ENCODE measurements at places on chromosomes 5 and 9.

DNA sequence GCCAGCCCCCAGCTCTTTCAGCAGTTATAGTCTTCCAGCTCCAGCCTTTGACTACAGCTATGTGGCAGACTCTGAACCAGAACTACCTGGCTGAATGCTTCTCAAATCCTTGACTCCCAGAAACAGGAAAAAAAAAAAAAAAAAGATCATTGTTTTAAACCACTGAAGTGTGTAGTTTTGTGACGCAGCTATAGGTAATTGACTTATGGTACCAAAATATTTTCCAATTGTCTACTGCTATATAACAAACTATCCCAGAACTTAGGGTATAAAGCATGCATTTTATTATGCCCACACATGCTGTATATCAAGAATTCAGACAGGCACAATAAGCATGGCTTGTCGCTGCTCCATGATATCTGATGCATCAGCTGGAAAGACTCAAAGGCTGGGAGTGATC, 127.1 kb upstream of the POC5 start:
- no peak for DNase-seq

GRCh38 chr5:138489683-138490061, 24.4 kb downstream of the EGR1 start:
- DNase-seq = peak; percentile 30

DNA sequence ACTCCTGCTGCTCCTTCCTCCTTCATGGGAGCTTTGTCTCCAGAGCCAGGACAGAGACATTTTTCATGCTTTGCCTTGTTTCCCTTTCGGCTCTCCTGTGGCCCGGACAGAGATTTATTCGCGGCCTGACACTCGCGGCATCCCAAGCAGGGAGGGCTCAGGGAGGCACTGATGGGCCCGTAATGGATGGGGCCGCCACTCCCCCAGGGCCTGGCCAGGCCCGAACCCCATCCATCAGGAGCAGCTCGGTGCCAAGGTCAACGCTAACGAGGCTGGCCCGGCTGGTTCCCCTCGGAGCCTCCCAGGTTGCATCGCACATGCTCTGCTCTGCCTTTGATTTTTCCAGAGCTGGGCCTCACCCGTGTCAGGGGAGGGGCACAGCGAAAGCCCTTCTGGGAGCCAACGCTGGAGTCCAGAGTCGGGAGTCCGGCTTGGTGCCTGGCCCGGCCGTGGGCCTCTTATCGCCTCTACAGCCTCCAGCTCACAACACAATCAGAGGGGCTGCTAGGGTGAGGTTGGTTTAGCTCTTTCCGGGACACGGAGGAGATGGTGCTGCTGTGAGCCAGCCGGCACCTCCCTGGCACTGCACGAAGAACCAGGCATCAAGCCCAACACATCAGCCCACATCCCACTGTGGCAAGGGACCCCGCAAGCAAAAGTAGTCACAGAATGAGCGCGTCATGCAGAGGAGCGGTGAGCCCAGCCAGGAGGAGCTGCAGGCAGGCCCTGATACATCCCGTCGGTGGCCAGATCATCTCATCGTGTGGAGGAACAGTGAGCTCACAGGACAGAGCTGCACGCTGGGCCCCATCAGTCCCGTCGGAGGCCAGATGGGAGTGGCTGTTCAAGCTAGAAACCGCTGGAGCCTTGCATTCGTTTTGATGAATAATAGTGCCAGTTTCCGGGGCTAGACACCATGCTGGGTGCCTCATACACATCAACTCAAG, 72.2 kb upstream of the BARHL1 start:
- DNase-seq = no peak

- DNase-seq = no peak
Measured at GRCh38 chr9:121333950-121334773, 35.9 kb downstream of the STOM start.

DNA sequence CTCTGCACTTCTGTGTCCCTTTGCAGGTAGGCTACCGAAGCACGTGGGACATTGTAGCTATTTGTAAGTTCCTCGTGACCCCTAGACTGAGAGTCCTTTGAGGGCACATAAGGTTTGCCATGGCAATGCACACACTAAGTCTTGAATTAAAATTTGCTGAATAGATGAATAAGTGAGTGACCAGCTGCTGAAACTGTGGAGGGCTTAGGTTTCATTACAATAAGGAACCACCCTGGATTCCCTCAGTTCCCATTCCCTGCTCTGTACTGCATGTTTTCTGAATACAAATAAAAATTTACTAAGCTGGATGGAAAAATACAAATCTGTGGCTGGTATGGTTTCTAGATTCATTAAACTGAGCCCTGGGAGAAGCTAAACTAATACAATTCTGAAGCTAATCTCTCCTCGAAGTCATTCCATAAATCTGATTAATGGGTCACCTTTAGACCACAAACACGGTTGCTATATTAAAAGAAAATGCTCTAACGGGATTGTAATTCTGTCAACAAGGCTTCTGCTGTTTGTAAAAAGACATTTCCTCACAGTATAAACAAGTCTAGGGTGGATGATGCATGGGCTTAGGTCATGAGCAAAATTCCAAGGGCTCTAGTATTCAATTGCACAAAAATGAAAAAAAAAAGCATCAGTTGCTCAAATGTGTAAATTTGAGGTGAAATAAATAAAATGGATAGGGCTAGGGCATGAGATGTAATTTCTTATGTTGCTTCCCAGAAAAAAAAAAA, 172.3 kb downstream of the ATP10B start:
- no peak for DNase-seq

DNA sequence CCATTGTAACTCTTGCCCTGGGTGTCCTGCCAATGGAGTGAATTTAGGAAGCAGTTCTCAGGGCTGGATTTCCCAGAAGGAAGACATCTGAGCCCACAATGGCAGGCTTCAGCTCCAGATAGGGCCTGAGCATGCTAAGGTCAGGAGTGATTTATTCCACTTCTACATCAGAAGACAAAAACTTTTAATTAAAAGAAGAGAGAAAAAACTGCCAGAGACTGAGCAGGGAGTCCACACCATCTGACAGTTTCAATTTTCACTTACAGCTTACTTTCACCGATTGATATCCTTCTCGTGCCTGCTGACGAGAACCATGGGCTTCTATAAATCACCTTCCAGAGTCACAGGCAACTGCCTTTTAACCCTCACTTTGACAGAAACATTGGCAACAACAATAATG, 228.3 kb upstream of the BRINP1 start:
- no peak for DNase-seq

DNA sequence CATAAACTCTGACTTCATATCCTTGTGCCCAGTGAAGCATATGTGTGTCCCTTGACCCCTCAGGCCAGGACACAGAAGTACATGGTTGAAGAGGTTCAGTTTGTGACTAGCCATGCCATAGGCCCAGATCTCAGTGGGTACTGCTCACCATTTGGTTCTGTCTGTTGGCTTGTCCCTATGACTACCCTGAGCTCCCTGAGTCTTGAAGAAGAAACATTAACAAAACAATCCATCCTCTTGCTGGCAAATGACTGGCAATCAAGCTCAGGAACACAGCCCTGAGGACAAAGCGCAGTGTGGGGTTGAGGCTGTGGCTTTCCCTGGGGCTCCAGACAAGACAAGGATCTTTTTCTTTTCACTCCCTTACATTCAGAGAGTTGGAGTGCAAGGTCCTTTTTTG, 46.3 kb downstream of the TNFAIP8 start:
- DNase-seq = no peak

GRCh38 chr5:158700231-158701006, 399.3 kb downstream of the EBF1 start:
- no peak for DNase-seq

DNA sequence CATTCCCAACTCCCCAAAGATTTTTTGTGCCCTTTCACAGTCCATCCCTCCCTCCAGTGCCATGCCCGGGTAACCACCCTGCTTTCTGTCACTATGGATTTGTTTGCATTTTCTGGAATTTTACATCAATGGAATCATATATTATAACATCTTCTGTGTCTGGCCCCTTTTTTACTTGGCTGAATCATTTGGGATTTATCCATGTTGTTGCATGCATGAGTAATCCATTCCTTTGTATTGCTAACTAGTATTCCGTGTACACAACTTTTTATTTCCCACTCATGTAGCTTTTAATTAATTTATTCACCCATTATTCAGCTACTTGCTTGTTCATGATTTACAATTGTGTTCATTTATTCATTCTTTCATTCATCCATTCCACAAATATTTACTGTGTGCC, 94.1 kb downstream of the FGF18 start:
- no peak for DNase-seq

DNA sequence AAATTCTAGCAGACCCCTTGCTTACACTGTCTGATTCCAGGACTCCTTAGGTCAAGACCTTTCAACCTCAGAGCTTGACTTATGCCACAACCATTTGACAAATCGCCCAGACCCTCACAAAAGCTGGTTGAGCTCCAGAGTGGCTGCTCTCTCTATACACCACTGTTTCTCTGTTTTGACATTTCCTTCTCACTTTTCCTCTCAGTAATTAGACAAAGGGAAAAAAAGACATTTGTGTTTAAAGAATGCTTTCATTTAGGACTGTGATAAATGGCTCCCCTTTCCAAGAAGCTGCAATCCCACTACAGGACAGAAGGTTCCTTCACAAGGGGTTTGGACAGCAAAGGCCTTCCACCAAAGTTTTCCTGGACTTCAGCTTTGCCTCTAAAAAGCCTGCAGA, 601.3 kb downstream of the NR2F1-AS1 start:
- no peak for DNase-seq

DNA sequence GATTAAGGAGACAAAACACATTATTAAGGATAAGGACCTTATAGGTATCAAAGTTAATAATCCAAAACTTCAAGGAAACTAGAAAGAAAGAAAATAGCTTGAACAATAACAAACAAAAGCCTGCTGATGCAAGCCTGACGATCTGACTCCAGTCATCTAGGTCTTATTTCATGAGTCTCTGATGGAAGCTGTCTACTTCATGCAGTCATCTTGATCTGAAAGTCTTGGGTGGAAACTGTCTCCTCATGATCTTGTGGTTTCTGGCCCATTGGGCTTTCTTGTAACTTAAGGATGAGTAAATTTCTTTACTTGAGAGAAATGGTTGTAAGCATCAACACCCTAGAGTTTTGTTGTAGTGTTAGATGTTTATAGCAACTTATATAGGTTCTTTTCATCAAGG, 20.6 kb upstream of the PSIP1 start:
- DNase-seq = no peak

DNA sequence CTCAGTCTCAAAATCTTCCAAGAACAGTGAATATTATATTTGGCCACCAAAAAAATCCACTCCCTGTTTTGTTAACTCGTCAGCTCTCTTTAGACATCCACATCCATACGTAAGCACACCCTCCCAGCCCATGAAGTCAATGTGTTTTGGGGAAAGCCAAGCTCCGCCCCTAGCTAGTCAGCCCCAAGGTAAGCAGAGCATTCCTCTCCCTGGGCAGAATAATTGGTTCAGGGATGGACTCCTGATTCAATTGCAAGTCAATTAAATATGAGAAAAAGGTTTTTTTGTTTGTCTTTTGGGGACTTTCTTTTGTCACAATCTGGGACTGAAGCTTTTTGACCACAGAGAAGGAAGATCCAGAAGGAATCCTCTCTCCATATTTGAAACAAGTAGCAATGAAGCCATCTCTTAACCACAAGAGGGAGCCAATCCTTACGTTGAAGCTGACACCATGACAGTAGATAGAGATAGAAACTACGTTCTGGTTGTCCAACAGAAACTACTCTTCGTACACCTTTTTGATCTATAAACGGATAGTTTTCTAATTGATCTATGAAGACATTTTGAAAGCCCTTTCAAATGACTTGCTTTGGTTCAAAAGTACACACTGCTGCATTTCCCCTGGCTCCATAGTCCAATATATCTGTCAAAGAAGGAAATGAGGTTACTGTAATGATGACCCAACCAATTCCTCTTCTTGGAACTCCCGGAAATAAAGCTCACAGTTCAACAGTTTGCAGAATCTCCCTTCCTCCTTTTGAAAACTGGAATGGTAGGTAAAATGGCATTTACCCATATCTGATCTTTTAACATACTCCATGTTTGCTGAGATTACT, 166.4 kb downstream of the TLE1 start:
- DNase-seq = no peak

DNA sequence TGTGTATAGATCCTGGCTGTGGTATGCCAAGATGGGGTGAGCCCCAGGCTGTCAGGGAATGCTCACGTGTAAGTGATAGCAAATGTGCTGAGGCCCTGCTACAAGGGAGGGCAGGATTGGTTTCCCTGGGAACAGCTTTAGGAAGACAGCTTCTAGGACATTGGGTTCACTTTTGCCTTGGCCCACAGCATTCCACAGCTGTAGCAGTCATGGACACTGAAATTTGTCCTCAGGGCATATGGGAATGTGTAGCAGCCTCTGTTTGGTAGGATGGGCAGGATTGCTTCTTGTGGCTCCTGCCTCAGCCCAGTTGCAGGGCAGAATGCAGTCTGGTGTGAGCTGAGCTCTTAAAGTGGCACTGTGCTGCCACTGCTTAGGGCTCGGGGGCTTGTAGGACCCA, 1061.7 kb upstream of the WWC1 start:
- no peak for DNase-seq

GRCh38 chr9:107542411-107543157, 53.0 kb upstream of the KLF4 start:
- no peak for DNase-seq

DNA sequence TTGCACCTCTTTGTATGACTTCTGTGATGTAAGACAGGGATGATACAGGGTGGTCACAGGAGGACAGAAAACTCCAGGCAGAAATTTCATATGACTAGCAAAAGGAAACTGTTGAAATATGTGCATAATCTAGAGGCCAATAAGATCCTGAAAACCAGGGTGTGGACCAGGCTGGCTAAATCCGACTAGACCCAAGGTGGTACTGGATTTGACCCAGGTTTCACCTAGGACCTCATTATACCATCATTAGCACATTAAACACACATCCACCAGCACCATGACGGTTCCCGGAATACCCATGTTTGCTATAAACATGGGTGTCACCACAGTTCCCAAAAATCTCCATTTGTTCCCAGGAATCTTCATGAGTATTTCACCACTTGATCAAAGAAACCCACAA, 517.1 kb downstream of the ZNF608 start:
- no peak for DNase-seq

DNA sequence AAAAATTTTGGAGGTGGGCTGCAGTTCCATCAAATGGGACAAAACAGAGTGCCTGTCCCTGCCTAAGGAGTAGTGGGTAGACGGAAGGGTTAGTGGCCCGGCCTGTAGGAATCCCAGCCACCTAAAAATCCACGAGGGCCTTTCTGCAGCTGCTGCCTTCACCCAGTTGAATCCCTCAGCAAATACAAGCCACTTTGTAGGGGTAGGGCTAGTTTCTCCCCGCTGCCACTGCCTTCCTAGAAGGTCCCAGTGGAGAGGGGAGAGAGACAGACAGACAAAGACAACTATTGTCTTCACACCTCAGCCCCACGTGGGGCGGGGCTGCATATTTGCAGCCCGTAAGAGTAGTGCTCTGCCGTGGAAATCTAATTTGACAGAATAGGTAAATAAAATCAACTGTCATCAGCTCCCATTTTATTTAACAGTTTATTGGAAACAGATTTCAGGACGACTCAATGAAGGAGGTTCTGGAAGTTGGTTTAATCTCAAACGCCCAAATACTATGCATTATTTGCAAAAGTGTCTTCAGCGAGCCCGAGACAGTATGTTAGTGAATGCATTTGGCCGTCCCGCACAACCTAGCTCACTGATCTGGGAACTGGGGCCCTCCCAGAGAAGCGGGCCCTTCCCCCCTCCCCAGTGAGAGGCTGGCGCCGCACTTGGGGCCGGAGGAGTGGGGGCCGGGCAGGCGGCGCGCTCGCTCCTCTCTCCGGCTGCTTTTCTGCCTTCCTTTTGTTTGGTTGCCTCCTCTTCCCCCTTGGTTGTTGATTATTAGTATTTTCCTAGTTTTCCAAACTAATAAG, 67.6 kb upstream of the TBCA start:
- DNase-seq = peak; percentile 47

- no peak for DNase-seq
Measured at GRCh38 chr5:165859251-165859650, 2353.8 kb downstream of the MAT2B start.
